ENCODE measurements at places on chromosomes 13 and 19. TPM values are rescaled to one million over a fixed set of nuclear protein-coding genes. Genes with fewer than 3 reads are reported as not detected.

Gene GNA15
- total RNA-seq: 140 TPM

Gene PNMA8C
- not detected for total RNA-seq

Gene BRME1
- total RNA-seq: 3.8 TPM

DNA sequence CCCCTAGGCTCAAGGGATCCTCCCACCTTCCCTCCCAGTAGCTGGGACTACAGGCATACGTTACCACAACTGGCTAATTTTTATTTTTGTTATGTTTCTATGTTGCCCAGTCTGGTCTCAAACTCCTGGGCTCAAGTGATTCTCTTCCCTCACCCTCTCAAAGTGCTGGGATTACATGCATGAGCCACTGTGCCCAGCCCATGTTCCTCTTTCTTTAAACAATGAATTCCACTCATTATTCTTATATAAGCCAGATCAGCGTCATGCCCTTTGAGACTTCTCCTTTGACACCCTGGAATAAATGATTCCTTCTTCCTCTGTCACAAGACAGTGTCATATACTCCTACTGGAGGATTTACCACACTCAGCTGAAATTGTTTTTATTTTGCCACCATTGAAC is 519.9 kb upstream of the SPRY2 start:
- DNase-seq: no peak

DNA sequence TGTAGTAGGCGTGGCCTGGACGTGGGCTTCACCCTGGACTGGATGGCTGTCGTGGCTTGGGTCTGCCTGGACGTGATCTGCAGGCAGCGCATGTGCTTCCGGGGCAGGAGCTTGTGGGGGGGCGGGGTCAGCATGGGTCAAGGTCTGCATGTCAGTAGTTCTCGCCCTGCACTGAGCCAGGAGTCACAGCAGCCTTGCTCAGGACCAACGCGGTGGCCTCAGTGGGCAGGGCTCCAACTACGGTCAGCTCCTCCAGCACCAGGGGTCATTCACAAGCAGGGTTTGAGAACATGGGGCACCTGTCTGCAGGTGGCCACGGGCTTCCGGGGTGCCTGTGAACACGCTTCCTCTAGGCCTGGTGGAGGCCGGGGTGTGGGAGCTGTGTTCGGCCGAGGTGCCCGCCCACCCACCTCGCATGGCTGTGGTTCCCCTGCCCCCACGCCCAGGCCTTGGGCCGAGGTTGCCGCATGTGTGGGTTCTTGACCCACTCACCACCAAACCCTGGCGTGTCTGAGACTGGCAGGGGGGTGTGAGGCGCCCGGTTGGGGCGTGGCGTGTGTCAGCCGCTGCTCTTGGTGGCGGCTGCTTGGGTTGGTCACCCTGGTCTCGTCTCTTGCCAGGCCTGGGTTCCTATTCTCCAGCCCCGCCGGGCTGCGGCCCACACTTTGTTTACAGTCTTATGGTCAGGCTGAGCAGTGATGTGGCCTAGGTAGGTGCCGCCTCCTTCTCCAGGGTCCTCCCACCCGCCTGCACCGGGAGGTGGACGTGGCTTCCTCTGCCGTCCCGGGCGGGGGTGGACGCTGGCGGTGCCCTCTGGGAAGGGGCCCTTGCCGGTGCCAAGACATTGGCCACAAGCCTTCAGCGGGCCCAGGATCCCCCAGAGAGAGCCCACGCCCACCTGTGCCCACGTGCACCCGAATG is 4.8 kb upstream of the RPS15 start:
- no peak for DNase-seq

GRCh38 chr13:107835339-107836018 is 379.9 kb downstream of the LIG4 start:
- DNase-seq: no peak

- peak; percentile 55 for DNase-seq
Measured at GRCh38 chr13:42377640-42378382, 105.9 kb downstream of the AKAP11 start.

DNA sequence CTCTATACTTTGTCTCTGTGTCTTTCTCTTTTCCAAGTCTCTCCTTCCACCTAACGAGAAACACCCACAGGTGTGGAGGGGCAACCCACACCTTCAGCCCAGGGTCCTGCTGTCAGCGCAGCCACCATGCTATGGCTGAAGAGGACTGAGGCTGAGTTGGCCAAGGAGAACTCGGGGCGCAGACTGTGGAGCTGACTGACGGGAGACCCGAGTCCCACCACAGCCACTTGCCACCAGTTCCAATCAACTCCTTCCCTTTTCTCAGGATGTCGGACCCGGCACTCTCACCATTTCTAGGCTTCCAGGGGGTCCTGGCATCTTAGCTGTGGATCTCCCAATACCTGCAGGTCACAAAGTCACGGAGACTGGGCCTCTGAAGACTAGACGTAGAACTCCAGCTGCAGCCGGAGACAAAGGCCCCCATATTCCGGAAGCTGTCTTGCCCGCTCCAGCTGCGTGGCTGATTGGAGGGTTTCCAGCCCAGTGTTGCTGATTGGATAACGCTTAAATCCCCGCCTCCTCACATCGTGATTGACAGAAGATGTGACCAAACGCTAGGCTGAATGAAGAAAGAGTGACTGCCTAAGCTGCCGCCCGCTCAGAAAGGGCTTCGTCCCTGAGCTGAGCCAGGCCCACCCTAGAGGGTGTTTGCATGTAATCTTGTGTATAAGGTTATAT is 63.6 kb downstream of the ZNF429 start:
- DNase-seq: peak; percentile 84
